ENCODE measurements at places on chromosomes 3 and 15.

DNA sequence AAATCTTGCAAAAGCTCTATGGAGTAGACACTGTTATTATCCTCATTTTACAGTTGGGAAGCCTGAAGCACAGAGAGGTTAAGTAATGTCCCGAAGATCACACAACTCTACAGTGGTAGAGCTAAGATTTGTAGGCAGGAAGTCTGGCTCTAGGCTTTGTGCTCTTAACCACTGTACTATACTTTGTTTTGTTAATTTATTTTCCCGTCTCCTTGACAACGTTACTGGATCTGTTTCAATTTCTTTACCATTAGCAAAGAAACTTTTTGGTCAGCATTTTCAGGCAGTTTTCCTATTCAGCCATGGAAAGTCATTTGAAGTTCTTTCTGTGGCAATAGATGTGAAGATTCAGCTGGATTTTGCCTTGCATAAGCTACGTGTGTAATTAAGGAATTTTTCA is 51.7 kb downstream of the OTOL1 start:
- no peak for DNase-seq

- DNase-seq = no peak
Observed at GRCh38 chr3:58742239-58742638, 75.7 kb upstream of the FAM3D start.

GRCh38 chr3:17129556-17129955 is 244.8 kb downstream of the PLCL2 start:
- DNase-seq = no peak

- DNase-seq = no peak
Observed at GRCh38 chr3:100647657-100648056, 38.3 kb downstream of the ADGRG7 start.

- no peak for DNase-seq
Observed at GRCh38 chr15:68234060-68234459, 4.5 kb upstream of the CLN6 start.

- DNase-seq = no peak
Observed at GRCh38 chr3:150220799-150221198, 187.3 kb upstream of the TSC22D2 start.

GRCh38 chr15:85839643-85840042 is 44.9 kb upstream of the KLHL25 start:
- DNase-seq = no peak

All from HS-27A (cell line).